ENCODE measurements at places on chromosomes 4 and X. TPM values are rescaled to one million over a fixed set of nuclear protein-coding genes. Genes with fewer than 3 reads are reported as not detected.

The DCX gene
- total RNA-seq: 0.46 TPM

The MAGEB2 gene
- total RNA-seq: not detected

The SEPSECS gene
- total RNA-seq: 6.9 TPM

The LDB2 gene
- 2.2 TPM for total RNA-seq

The GATA1 gene
- total RNA-seq: not detected

The HHIP gene
- under 0.01 TPM for total RNA-seq

The ARHGAP36 gene
- not detected for total RNA-seq

The SYP gene
- total RNA-seq: 2.1 TPM

The TMEM185A gene
- total RNA-seq: 13.3 TPM

The MAGEB17 gene
- not detected for total RNA-seq

The FGFBP1 gene
- total RNA-seq: not detected

The RTL9 gene
- total RNA-seq: under 0.01 TPM

The NAP1L3 gene
- total RNA-seq: 3.8 TPM

The CC2D2A gene
- 31.3 TPM for total RNA-seq

The PNMA6A gene
- 5.7 TPM for total RNA-seq

The ZNF157 gene
- under 0.01 TPM for total RNA-seq

The CFP gene
- total RNA-seq: 0.33 TPM

The MID1IP1 gene
- total RNA-seq: 67.9 TPM

The SPANXA2 gene
- not detected for total RNA-seq

The DGAT2L6 gene
- total RNA-seq: not detected

The SPRY1 gene
- total RNA-seq: 11.3 TPM

The C4orf17 gene
- not detected for total RNA-seq

The FAM53A gene
- 3.1 TPM for total RNA-seq

The PTCHD1 gene
- total RNA-seq: not detected

The MEPE gene
- not detected for total RNA-seq

The TLR10 gene
- total RNA-seq: under 0.01 TPM

The SYTL4 gene
- 6.0 TPM for total RNA-seq

The STK32B gene
- total RNA-seq: 12.3 TPM

The ARHGAP4 gene
- total RNA-seq: 2.2 TPM

The FAM47C gene
- not detected for total RNA-seq

The TAB3 gene
- 20.4 TPM for total RNA-seq

The EFHC2 gene
- 0.77 TPM for total RNA-seq

The UGT2B15 gene
- total RNA-seq: not detected

The ASB9 gene
- 15.0 TPM for total RNA-seq

The GUCY1B1 gene
- total RNA-seq: 1.2 TPM

The XAGE2 gene
- total RNA-seq: not detected

The SLC16A2 gene
- 3.4 TPM for total RNA-seq

The CT45A5 gene
- not detected for total RNA-seq

The CD99 gene
- total RNA-seq: 215 TPM

The IQSEC2 gene
- total RNA-seq: 8.4 TPM

The SLITRK4 gene
- total RNA-seq: not detected

The GLRB gene
- total RNA-seq: 1.5 TPM

The LRCH2 gene
- total RNA-seq: 1.7 TPM

The CXCL8 gene
- 122 TPM for total RNA-seq

The TREX2 gene
- total RNA-seq: 3.4 TPM

The ZFYVE28 gene
- total RNA-seq: 6.6 TPM

The PCDH19 gene
- total RNA-seq: not detected
